ENCODE measurements at places on chromosomes 4 and X.

DNA sequence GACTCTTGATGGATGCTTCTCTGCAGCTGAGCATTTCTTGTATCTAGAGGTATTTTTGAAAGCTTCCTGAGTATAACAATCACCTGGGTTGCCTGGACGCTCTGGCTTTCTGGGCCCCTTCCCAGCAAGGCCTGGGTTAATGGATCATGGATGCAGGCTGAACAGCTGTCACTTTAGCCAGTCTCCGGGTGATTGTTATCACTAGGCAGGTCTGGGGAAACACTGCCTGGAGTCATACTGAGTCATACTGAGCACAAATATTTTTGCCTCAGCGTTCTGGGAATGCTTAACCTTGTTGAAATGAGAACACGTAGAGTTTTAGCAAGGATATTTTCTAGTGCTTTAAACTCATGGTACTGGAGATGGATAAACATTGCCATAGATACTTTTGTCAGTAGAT, 102.6 kb downstream of the PHEX start:
- DNase-seq: no peak

DNA sequence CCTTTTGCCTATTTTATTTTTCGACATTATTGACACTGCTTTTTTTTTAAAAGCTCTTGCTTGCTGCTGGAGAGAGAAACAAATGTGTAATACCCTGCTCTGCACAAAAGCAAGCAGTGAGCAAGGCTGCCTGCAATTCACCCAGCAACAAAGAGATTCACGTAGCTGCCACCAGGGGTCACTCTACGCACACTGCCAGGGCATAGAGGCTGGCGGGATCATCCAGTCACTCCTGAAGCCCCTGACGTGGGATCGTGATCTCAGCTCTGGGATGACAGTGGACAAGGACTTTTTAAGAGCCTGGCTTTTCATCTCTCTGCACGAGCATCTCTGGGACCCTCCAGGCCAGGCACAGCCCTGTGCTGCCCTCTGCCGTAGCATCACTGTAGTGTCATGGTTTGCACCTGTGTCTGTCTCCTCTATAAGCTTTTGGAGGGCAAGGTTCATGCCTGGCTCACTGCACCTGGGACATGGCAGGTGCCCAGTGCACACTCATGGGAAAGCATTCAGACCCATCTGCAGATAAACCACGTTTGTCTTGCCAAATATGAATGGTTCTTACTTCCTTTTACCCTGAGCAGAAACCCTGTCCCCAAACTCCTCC, 19.8 kb downstream of the C4orf50 start:
- DNase-seq: peak; percentile 44

DNA sequence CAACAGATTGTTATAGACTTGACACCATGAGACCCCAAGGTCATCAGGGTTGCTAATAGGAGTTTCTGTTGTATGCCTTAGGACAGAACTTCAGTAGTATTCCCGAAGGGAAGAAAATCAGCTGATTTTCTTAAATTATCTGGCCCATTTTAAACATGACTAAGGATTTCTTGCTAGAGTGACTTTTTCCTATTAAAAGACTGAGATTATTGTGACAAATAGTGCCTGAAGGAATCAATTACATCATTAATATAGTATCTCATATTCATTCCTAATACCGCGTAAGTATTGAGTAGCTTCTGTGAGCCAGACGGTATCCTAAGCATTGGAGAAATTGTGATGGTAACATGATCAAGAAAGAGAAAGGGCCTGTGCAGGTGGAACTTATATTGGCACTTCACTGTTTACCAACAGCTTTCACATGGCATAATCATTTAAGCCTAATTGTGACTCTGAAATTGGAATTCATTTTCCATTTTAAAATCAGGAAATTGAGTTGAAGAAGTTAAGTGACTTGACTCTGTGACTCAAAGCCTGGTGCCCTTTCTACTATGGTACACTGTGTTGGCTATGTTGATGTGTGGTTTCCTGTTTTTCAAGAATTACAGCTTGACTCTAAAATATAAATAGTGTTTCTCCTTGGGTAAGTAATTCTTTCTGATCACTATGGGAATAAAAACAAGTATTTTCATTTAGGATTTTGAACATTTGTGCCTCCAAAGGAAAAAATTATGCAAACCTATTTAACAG, 4.1 kb downstream of the AFF1 start:
- peak; percentile 53 for DNase-seq

- no peak for DNase-seq
Measured at GRCh38 chr4:76293772-76294171, 12.8 kb upstream of the STBD1 start.

- peak; percentile 84 for DNase-seq
Measured at GRCh38 chr4:70901984-70902576, at the start of gene MOB1B. MOB1B (plus strand) TSS chr4:70902369; CDS start chr4:70902537, 168 bp downstream.

- DNase-seq: no peak
Measured at GRCh38 chr4:15910155-15910940, 28.2 kb downstream of the FGFBP1 start.
